ENCODE measurements at places on chromosomes 12 and 14.

GRCh38 chr14:24334431-24335291 is at the start of gene ADCY4:
ADCY4 (minus strand) TSS chr14:24335071; CDS start chr14:24334652, 419 bp downstream.
- DNase-seq = peak; percentile 2

DNA sequence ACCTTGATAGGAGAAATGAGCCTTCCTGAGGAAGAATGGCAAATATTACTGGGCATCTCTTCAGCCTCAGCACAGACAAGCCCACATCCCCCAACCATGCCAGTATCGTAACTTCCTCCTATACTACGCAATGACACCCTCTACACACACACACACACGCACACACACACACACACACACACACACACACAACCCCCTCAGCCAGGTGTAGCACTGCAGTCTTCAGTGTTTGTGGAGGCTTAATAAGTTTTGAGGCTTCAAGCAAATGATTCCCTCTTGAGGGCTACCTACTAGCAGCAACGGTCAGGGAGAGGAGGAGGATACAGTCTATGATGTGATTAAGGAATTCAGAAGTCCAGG is 1.6 kb downstream of the DGKA start:
- DNase-seq = peak; percentile 77

DNA sequence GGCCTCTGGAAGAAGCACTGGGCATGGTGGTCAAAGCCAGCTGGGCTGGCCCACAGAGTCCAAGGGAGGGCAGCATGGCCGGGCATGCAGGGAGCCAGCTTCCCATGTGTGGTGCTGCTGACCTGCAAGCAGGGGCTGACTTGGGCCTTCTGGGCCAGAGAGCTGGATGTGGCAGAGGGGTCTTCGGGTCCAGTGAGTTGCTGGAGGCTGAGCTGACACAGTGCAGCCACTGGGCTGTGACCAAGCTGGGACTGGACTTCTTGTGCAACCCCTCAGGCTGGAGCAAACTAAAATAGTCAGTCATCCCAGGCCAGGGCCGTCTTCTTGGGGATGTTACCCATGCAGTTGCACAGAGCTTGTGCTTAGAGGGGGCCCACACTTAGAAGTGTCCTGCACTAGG is 7.3 kb upstream of the RIN3 start:
- no peak for DNase-seq

- no peak for DNase-seq
Measured at GRCh38 chr12:10491766-10492165, 13.9 kb upstream of the EIF2S3B start.

DNA sequence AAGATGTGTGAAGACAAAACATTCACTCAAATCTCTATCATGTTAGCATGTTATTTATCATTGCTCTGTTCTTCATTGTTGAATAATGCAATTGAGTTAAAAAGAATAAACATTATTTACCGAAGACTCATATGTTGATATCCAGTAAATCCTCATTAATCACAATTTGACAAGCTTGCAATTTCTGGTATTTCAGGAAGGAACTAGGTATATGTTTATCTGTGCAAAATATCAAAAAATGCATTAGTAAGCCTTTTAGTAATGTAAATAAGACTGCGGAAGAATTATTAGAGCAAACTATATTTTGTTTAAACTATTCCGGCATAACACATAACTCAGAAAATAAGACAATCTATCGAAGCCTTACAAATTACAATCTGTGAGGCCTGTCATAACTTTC is 222.7 kb upstream of the NOVA1 start:
- DNase-seq = no peak

DNA sequence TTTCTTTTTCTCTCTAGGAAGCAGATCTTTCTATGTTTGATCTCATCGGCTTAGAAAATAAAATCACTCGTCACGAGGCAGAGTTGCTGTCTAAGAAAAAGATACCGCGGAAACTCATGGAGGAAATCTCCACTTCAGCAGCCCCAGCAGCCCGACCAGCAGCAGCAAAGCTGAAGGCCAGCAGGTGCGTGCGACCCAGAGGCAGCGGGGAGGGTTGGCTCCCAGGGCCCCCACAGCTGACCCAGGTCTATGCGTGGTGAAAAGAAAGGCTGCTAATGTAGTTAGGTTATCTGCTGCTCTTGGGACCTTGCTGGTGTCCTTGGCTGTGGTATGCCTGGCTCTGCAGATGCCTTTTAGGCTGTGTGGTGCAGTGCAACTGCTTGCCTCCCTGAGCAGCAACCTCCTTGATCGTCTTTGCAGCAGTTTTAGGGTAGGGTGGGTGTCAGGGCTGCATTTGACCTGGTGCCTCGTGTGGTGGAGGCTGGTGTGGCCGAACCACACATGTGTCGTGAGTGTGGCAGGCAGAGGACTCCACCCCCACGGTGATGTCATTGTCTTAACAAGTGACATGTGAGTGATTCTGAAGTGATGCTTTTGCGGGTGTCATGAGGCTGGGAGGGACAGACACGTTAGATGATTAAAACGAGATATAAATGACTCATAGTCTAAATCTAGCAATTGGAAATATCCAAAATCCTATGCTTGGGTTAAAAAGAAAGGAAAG is 68.6 kb downstream of the EP400 start:
- no peak for DNase-seq

DNA sequence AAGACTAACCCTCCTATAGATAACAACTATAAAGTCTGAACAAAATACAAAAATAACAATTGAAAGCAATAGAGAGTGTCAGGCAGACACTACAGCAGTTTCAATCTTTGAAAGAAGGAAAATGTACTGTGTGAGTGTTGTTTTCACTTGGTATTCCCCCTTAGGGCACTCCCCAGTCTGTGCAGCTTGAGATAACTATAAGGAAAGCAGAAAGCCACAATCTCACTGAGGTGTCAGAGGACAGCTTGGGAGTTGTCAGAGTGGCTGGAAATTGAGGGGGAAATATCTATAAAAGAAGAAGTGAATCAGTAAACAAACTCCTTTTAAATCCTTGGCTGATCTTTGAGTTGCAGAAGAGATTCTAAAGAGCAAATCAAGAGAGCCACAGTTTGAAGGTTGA is 364.8 kb downstream of the NELL2 start:
- no peak for DNase-seq

DNA sequence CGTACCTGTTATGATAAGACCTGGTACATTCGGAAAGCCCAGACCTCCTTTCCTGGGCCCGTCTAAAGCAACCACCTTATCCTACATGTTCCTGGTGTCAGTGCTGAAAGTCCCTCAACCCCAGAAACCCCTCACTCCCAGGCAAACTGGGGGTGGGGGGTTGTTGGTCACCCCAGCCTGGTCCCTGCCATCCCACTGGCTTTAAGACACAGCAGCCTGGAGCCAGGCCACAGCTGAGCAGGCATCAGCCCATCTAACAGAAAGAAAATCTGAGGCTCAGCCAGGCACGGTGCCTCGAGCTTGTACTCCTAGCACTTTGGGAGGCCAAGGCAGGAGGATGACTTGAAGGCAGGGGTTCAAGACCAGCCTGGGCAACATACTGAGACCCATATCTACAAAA is 4.5 kb downstream of the SELPLG start:
- no peak for DNase-seq

GRCh38 chr14:106518054-106518943 is 991.9 kb downstream of the TMEM121 start:
- peak; percentile 20 for DNase-seq

DNA sequence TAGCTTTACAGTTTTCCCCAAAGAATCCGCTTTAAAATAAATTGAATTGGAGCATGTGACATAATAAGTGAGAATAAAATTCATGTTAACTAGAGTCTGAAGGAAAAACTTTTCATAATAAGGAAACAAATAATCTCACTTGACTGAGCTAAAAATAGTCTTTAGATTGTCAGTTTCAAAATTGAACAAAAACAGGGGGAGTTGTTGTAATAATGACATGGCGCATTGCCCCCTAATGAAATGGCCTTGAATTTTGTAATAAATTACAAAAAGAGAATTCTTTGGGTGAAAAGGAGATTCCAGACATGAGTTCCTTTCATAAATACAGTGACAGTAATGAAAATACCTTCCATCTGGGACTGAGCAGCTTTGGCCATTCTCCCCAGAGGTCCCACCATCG is 178.6 kb downstream of the EFCAB11 start:
- no peak for DNase-seq

DNA sequence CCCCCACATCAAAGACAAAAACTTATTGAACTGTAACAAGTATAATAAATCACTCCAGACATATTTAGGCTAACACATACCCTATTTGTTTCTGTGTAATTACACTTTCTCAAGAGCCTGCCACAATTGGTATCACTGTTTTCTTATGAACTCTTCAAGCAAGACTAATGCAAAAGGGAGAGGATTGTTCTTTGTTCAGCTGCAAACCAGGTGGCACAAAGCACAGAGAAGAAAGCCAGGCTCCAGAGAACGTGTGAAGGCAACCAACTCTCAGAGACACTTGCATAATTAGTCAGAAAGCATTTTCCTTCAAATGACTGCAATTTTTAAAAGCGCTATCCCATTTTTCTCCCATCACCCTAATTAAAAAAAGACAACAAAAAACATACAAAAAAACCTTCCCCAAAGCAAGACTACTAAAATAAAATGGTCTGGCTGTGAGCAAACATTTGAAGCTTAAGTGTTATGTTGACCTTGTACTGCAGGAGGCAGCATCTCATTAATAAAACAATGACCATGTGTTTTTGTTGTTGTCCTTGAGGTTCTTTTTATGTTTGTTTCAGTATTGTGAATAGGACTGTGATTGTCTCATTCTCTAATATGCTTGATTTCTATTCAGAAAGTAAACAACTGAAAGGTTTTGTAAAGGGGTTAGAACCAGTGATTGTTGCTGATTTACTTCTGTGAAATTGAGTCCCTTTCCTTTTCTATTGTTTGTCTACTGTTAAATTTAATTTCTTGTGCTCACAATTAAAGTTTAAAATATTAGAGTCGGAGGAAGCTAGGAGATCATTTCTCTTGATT is 452.7 kb upstream of the PDE3A start:
- DNase-seq = no peak

DNA sequence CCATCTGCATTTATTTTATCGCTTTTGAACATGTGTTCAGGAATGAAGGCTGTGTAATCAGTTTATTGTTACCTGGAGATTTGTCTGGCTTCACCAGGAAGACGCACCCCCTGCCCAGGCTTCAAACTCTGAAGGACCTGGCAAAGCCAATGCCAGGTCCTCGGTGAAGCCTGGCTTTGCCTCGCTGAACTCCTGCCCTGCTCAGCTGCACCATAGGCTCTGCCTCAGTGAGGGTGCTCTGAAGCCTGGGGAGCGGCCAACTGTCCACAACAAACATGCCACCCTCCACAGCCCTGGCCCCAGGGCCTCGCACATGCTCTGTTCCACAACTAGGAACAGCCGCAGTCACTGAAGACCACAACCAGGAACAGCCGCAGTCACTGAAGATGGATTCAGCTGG is 66.9 kb downstream of the NTF3 start:
- no peak for DNase-seq

DNA sequence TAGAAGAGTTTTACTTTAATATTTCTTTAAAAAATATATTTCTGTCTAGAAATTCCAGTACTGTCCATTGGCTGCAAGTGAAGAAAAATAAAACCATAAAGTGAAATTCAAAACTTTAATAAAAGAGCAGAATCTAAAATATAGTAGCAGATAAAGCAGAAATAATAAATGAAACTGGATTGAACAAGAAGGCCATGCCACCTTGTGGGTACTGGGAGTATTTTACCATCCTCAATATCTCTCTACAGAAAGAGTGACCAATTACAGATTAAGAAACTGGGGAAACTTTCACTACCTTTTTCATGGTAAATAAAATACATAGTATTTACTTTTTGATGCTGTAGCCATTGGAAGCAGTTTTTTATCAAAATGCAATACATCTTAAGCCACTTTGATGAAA is 220.5 kb downstream of the BCAT1 start:
- no peak for DNase-seq

DNA sequence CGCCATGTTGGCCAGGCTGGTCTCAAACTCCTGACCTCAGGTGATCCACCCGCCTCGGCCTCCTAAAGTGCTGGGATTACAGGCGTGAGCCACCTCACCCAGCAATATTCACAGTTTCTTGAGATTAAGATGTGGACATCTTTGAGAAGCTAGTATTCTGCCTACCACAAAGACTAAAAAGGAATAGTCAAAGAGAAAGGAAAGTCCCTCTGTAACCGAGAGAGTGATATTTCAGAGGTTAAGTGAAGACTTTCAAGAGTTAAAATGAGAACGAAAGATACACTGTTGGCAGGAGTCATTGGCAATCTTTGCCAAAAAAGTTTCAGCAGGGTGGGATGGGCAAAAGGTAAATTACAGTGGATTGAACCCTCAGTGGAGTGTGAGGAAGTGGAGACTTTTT is 15.6 kb downstream of the DGKA start:
- no peak for DNase-seq

DNA sequence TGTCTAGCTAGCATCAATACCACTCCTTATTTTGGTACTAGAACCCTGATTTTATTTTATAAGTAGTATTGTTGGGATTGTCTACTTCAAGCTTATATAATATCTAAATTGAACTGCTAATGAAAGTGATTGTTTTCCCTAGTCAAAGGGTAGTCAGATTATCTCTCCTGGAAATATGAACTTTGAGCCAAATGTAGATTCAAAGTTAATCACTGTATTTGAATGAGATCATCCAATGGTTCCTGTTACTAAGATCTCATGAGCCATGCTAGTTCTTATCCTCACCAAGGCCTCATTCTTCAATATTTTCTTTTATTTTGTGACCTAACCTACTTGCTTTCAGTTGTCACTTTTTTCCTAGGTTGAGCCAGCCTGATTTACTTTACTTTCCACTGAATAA is 276.7 kb downstream of the RASSF9 start:
- no peak for DNase-seq

DNA sequence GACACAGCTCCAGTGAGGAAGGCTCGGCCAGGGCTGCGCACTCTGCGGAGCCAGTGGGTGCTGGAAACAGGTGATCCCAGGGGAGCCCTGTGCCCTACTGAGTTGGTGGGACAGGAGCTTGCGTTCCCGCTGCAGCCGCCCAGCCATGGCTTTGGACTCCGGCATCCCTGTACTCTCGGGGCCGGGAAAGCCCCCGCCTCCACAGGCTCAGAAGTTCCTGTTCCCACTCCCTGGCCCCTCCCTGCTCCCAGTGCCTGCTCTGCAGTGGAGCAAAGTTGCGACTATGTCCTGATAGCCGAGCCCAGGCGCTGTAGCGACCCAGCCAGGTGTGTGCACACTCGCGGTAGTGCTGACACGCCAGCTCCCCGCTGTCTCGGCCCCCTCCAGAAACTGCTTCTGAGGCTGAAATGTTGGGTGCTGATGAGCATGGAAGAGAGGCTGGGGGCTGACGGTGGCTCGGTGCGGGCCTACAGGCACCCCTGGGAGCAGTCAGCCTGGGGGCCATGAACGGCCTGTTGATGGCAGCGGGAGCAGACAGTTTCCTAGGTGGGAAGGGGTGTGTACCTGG is 344.6 kb upstream of the MGAT4C start:
- DNase-seq = no peak

GRCh38 chr12:132143336-132144071 is 615 bp downstream of the DDX51 start:
- DNase-seq = no peak

DNA sequence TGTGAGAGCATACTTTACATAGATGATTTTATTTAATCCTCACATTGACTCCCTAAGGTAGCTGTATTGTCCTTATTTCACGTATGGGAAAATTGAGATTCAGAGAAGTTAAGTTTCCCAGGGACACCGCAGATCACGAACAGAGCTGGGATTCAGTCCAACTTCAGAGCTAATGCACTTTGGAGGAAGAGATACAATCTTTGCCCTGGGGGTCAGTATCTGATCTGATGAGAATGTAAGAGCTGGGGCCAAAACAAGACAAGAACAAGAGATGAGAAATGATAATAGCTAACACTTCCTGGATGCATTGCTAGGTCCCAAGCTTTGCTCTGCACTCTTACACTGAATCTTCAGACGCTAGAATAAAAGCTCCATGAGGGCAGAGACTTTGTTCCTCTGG is 6.0 kb upstream of the CSAD start:
- no peak for DNase-seq

All from HL-60 (cell line).